ENCODE measurements at places on chromosomes 4 and X. TPM values are rescaled to one million over a fixed set of nuclear protein-coding genes. Genes with fewer than 3 reads are reported as not detected.

The DMP1 gene
- polyA plus RNA-seq = not detected

The CT47C1 gene
- not detected for polyA plus RNA-seq

The ARR3 gene
- not detected for polyA plus RNA-seq

The GPRASP2 gene
- 4.8 TPM for polyA plus RNA-seq

The ERAS gene
- polyA plus RNA-seq = not detected

The NXF2 gene
- polyA plus RNA-seq = not detected

The MAGEA8 gene
- polyA plus RNA-seq = not detected

The PPP2R3B gene
- 2.9 TPM for polyA plus RNA-seq

The NPY2R gene
- polyA plus RNA-seq = not detected

The ZNF732 gene
- not detected for polyA plus RNA-seq

The SPON2 gene
- polyA plus RNA-seq = 64.5 TPM

The CNKSR2 gene
- polyA plus RNA-seq = 1.9 TPM

The P2RY8 gene
- 0.24 TPM for polyA plus RNA-seq

The REELD1 gene
- 0.07 TPM for polyA plus RNA-seq

The SPANXA2 gene
- polyA plus RNA-seq = not detected

The ADGRG4 gene
- not detected for polyA plus RNA-seq

The SOX3 gene
- polyA plus RNA-seq = not detected
